SK-N-SH (cell line): ENCODE measurements at places on chromosomes 4 and X.

DNA sequence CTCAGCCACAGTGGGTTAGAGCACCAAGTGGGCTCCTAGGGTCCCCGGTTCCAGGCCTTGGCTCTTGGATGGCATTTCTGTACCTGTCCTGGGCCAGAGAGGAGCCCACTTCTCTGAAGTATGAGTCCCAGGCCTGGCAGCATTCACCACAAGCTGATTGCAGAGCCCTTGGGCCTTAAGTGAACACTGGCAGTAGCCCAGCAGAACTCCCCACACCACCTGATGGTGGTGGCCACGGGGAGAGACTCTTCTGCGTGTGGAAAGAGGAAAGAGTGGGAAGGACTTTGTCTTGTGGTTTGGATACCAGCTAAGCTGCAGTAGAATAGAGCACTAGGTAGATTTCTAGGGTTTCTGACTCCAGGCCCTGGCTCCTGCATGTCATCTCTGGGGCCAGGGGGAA is 104.8 kb downstream of the DLG3 start:
- no peak for DNase-seq

GRCh38 chrX:109187473-109188168 is 294.3 kb downstream of the GUCY2F start:
- no peak for DNase-seq

DNA sequence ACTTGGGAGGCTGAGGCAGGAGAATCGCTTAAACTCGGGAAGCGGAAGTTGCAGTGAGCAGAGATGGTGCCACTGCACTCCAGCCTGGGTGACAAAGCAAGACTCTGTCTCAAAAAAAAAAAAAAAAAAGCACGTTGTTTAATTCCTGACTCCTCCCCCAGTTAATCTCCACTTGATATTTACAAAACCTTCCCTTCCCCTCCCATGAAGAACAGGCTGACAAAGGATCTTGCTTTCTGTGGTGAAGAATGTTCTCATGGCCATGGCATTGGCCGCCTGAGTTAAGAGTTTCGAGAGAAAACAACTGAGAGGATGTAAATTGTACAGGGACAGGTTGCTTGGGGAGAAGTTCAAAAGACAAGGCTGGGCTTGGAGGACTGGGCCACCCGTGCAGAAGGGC is 168.2 kb upstream of the BCOR start:
- DNase-seq, result no peak

GRCh38 chrX:55638933-55639332 is 15.7 kb downstream of the FOXR2 start:
- no peak for DNase-seq

DNA sequence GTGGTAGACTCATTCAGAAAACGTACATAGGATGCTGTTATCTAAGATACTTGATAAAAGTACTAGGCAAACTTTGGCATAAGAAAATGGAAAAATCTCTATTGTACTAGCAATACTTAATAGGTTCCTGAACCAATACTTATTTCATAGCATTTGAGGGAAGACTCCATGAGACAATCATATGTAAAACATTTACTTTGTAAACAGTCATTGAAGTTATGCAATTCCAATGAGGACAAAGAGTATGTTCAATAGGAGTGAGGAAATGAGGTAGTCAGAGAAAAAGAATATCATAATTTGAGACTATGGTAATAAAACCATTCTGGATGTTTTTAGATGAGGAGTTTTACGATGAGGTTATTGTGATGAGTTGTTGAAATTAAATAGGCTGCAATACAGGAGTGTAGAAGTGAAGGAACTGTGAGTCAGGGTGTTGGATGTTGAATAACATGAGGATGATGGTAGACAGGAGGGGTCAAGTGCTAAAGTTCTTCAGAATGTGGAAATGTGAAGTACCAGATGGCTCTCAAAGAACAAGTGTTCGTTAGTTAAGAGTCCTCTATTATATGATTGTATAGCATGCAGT is 397.9 kb downstream of the PPP3CA start:
- no peak for DNase-seq

- no peak for DNase-seq
These were observed 172.0 kb downstream of the FSTL5 start for GRCh38 chr4:161991811-161992210.

- DNase-seq, result no peak
These were observed 700 bp downstream of the SLC26A1 start for GRCh38 chr4:992297-993110.

DNA sequence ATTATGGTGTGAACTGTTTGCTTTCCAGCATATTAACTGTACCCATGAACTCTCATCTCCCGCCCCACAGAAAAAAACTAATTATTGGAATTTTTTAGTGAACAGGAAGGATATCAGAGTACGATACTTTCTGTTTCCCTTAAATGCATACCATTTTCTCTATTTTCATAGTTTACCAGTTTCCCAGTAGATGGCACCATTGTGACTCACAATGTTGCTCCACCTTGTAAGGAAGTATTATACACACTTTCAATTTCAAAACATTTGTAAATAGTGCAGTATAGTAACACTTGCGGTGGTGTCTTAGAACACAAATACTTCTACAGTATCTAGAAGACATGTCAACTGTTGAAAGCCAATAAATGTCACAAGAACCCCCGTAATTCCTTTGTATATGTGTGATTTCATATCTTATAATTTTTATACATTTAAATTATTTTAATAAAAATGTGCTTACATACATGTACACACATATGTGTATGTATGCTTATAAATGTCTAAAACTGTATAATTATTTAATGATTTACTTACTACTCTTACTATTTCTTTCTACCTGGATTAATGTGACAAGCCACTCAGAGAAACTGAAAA is 167.3 kb downstream of the SLIT2 start:
- peak; percentile 27 for DNase-seq

DNA sequence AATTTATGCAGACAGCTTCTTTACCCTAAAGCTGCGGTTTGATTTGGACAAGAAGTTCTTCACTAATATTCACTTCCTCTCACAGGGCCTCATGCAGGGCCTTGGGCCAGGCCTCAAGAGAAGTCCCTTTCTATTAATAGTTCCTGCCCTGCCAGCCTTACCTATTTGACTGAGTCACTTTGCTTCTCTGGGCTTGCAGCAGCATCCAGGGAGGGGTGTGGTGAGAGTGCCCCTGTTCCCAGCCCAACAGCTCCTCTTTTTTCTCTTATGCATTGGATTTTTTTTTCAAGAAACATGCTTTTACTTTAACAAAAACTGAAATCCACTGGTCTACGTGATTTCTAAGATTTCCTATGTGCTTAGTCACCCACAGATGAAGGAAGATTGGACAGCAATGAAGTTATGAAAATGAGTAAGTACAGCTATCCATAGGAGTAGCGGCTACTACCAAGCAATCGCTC is 26.7 kb downstream of the FAM156B start:
- DNase-seq, result no peak

- DNase-seq, result no peak
These were observed 171.5 kb upstream of the EDNRA start for GRCh38 chr4:147309434-147309833.

DNA sequence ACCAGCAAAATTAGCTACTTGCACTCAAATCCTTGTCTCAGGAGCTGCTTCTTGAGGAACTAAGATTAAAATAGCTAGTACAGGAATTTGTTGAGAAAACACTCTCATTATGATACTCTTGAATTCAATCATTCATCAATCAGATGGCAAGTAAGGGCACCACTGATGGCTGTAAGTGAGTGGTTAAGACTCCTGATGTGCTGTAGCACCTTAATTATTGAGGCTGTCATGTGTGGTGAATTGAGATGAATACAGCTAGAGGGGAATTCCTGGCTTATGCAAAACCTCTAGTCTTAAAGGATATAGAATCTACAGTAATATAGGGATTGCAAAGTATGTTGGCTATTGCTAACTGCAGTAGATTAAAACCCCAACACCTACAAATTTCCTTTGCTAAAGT is 509.1 kb downstream of the IQCM start:
- no peak for DNase-seq

DNA sequence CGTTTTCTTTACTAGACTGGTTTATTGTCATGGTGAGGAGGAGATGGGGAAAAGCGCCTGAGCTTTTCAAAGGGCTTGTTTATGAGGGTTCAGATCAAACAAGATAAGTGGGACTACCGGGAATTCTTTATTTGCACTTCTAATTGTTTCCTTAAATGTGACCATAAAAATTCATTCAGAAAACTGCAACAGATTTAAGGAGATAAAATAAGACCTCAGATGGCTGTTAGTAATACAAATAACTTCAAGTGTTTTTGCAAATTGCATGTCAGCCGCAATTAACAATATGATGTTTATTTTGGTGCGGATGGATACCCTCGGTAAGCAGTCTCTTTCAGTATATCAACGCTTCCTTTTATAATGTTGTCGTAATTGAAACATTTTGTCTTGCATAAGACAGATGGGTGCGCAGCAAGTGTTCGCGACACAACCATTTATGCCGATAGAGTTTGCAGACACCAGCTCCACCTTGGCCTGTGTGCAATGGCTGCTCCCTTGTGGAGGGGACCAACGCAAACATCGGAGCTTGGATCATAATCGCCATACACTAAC is 151.0 kb downstream of the C4orf33 start:
- DNase-seq, result no peak

GRCh38 chr4:168588916-168589531 is 92.2 kb downstream of the PALLD start:
- no peak for DNase-seq

DNA sequence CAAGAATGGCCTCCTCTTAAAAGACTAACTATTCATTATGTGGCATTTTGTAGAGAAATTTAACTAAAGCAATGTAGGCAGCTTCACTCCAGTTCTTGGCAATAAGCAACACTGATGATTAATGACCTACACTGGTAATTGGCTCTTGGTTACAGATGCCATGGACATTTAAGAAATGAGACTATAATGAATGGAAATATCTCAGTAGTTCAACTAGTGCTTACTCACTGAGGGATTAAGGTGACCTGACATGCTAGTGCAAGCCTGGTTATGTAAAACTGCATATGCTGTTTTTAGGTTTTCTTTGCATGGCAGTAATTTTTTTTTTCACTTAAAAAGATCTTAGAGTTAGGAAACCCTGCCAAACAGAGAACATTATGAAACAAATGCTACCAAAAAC is 152.7 kb upstream of the AADAT start:
- no peak for DNase-seq

- DNase-seq, result no peak
These were observed 1008.8 kb upstream of the PABPC4L start for GRCh38 chr4:135210341-135210740.

GRCh38 chr4:123393721-123394120 is 2.9 kb upstream of the SPRY1 start:
- no peak for DNase-seq

GRCh38 chr4:182886205-182886604 is 31.0 kb downstream of the DCTD start:
- no peak for DNase-seq

GRCh38 chr4:160836431-160836830 is 1327.4 kb downstream of the FSTL5 start:
- no peak for DNase-seq

GRCh38 chr4:66059556-66059955 is 389.3 kb upstream of the EPHA5 start:
- no peak for DNase-seq

GRCh38 chr4:126916049-126916625 is 716.6 kb upstream of the INTU start:
- no peak for DNase-seq

DNA sequence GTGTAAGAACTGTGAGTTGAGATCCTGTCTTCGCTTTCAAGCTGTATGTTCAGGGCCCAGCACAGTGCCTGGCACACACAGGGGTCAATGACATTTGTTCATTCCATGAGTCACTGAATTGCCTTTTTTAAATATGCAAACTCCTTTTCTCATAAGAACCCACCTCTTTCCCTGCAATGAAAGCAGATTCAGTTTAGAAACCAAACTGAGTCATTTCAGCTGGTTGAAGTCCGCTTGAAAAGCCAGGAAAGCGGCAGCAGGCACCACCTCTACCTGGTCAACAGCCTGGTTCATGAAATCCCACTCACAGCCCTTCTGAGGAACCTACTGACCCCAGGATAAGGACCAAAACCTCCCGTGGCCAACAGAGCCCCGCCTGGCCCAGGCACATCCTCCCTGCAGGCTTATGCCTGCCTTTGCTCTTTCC is 4.5 kb upstream of the C1QTNF7 start:
- no peak for DNase-seq

DNA sequence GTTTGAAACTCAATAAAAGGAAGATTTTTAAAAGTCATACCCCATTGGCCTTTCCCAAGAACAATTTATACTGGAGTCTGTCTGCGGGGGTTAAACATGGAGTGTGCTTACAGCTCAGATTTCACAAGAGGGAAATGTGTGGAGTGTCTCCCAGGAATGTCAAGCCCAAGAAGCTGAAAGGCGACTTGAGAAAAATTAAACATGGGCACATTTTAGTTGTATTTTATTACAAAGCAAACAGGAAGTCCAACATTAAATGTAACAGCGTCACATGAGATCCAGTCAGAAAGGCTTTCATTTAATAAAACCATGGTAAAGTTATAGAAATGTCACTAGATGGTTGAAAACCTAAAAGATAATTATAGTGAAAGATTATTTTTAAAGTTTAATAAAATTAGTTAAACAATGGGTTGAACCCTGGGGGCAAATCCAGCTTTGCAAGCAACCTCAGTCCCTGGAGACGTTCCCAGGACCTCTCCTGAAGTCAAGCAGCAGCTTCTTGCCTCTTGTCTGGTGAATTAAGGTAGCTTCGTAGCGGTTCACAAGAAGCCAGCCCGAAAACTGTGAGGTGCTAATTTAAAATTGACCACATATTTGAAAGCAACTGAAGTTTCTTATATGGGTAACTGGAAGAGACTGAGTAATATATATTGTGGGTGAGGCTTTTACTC is 168.4 kb upstream of the EDNRA start:
- no peak for DNase-seq

- DNase-seq, result no peak
These were observed 22.4 kb downstream of the PCDH18 start for GRCh38 chr4:137509855-137510282.

DNA sequence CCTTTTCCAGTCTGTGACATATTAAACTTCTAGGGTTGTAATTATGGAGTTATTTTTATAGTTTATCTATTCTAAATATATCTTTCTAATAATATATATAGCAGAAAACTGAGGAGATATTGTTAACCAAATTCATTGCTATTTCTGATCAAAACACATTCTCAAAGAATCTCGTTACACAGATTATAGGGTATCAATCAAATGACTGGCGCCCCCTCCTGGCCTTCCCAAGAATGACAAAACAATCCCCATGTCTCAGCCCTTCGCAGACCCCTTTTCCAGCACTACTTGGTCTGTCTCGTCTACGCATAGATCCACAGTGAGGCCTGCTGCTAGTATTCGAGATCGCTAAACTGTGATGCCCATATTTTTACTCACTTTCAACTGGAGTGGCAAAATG is 209.3 kb downstream of the GPC3 start:
- DNase-seq, result peak; percentile 31

GRCh38 chr4:118968005-118968404 is 79.4 kb downstream of the SYNPO2 start:
- no peak for DNase-seq

DNA sequence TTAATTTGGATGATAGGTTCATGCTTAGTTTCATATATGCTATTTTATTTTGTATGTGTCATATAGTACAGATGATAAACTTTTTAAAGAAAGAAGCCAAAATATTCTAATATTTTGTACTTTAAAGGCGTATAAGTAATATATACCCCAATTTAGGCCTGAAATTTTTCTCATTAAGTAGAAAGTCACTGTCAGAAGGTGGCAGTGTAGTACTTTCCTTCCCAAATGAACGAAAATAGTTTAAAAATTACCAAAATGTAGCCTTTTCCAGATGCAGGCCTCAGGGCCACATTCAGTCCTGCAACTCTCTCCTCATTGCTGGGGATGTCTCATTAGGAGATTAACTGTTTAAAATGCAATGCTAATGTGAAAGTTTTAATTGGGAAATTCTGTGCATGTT is 1263.6 kb downstream of the C4orf33 start:
- peak; percentile 16 for DNase-seq

GRCh38 chr4:99305638-99306400 is 15.0 kb upstream of the ADH1A start:
- no peak for DNase-seq
